ENCODE measurements at places on chromosomes 13 and 19.

GRCh38 chr19:2168619-2169424, 5.1 kb downstream of the DOT1L start:
- DNase-seq: peak; percentile 92

GRCh38 chr13:112576191-112576590, 11.8 kb downstream of the TUBGCP3 start:
- DNase-seq: no peak

- DNase-seq: no peak
Measured at GRCh38 chr13:44432650-44433049, 59.0 kb downstream of the SERP2 start.

DNA sequence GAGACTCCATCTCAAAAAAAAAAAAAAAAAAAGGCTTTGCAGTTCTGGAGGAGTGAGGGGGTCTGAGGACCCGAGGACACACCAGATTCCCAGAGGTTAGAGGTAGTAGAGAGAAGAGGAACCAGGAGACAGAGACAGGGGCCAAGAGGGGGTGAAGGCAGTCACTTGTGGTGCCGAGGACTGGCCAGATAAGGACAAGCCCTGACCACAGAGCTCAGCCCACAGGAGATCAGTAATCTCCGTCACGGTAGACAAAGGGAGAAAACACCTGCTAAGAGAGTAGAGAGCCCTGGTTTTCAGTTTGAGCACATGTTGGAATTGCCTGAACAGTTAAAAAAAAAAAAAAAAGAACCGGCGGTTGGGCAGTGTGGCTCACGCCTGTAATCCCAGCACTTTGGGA, 1.7 kb upstream of the PRAM1 start:
- no peak for DNase-seq

- DNase-seq: no peak
Measured at GRCh38 chr13:110237875-110238817, 68.8 kb downstream of the COL4A1 start.

- peak; percentile 47 for DNase-seq
Measured at GRCh38 chr19:48588670-48589401, 17.7 kb upstream of the SPACA4 start.

DNA sequence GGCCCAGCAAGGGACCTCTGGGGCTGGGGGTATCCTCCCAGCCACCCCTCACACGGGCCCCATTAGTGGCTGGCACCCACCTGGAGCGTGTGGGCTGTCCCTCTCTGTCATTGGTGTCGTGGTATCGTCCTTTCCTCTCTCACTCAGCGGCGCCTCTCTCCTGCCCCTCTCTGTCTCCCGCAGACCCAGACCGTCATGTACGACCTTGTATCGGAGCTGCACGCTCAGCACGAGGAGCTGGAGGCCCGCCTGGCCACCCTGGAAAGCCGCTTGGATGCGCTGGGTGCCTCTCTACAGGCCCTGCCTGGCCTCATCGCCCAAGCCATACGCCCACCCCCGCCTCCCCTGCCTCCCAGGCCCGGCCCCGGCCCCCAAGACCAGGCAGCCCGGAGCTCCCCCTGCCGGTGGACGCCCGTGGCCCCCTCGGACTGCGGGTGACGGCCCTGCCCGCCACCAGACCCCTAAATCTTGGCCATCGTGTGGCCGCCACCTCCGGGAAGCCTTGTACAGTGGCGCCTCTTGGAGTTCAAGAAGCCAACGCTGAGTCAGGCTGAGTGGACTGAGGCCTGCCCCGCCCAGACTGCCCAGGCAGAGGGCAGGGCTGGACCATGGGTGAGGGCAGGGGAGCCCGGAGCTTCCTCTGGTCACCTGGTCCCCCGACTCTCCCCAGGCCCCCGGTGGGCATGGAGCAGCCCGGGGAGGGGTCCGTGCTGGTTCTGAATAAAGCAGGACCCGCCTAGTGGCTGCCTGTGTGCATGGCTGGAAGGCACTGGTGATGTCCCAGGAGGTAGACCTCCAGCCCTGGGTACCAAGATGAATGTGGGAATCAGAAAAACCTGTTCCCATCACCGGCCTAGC, 9.8 kb upstream of the ARRDC2 start:
- DNase-seq: no peak

GRCh38 chr19:1017115-1017905, 3.6 kb downstream of the TMEM259 start:
- DNase-seq: no peak

GRCh38 chr19:15563931-15564330, 51.1 kb upstream of the CYP4F8 start:
- no peak for DNase-seq

GRCh38 chr13:39559847-39560246, 43.1 kb downstream of the LHFPL6 start:
- DNase-seq: no peak

DNA sequence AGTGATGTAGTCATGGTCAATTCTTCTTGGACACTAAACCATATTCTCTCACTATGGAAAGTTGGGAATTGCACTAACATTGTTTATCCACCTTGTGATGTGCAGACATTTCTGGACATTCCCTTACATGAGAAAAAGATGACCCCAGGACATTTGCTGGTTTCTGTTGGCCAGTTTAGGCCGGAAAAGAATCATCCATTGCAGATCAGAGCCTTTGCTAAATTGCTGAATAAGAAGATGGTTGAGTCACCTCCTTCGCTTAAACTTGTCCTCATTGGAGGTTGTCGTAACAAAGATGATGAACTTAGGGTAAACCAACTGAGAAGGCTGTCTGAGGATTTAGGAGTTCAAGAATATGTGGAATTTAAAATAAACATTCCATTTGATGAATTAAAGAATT, at the start of gene UTP14C:
Gene UTP14C (plus strand): TSS at position 211 of the 400 bp plus-strand sequence. CDS start 4,114 bp downstream, outside the sequence.
- DNase-seq: no peak

- no peak for DNase-seq
Measured at GRCh38 chr13:108249150-108249549, 20.4 kb upstream of the TNFSF13B start.

DNA sequence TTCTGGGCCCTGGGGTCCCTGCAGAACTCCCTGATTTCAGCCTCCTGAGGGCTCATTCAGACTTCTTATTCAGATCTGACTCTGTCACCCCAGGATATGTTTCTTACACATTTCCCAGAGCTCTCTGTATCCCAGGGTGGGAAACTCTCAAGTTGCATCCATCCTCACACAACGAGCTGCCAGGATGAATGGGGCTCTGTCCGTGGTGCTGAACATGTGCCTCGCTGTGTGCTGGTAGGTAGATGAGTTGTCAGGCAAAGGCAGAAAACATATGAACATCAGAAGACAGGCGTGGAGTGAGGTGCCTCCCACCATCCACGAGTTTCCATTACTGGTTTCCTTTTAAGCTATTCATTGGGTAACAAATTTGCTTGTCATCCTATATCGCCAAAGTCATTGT, 11.4 kb upstream of the IGFL1 start:
- DNase-seq: no peak

GRCh38 chr19:51044327-51044726, 9.5 kb upstream of the KLK12 start:
- no peak for DNase-seq

DNA sequence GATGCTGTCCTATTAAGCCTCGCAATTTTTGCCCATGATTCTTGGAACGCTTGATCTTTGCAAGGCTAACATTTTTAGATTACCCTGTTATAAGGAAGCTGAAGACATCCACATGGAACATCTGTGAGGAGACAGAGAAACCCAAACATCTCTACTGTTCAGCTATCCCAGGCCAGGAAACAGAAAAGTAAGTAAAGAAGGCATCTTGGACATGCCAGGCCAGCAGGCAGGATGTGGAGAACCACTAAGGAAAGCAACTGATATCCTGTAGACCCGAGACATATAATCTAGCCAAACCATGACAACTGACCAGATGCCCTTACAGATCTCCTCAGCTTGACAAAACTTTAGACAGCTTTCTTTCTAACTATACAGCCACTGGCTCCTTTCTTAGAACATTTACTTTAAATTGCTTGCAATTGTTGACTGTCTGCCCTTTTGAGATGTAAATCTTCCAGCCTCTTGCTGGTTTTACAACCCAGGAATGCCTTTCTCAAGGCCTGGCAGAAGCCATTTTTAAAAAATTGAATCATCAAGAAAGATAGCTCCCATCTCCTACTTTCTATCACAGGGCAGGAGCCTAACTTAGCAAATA, 255.8 kb upstream of the DACH1 start:
- no peak for DNase-seq

DNA sequence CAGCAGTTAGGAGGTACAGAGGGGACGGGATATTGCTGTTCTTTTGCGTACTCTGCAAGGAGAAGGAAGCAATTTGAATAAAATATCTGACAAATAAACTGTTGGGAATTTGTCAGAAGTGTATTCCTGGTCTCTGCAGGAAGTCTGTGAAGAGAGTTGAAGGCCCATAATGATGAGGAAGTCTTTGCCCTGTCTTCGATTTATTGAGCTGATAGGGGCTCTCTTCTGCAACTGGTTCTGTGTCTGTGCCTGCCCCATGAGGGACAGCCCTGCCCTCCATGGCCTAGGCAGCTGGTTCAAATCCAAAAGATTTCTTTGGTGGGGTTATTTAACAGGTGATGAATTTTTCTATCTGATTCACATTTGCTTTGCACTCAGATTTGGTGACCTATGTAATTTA, 339.7 kb upstream of the EDNRB start:
- no peak for DNase-seq

DNA sequence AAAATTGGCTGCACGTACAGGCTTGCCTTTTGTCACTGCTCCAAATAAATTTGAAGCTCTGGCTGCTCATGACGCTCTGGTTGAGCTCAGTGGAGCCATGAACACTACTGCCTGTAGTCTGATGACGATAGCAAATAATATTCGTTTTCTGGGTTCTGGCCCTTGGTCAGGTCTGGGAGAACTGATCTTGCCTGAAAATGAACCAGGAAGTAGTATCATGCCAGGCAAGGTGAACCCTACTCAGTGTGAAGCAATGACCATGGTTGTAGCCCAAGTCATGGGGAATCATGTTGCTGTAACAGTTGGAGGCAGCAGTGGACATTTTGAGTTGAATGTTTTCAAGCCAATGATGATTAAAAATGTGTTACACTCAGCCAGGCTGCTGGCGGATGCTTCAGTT, 16.1 kb upstream of the AKAP11 start:
- no peak for DNase-seq

- DNase-seq: peak; percentile 57
Measured at GRCh38 chr13:28707629-28708427, 10.9 kb downstream of the SLC46A3 start.

Data from AG09319 (cell line).